ENCODE measurements at places on chromosomes 5 and 9.

- DNase-seq = peak; percentile 42
Measured at GRCh38 chr5:154202379-154203260, 12.1 kb downstream of the GALNT10 start.

DNA sequence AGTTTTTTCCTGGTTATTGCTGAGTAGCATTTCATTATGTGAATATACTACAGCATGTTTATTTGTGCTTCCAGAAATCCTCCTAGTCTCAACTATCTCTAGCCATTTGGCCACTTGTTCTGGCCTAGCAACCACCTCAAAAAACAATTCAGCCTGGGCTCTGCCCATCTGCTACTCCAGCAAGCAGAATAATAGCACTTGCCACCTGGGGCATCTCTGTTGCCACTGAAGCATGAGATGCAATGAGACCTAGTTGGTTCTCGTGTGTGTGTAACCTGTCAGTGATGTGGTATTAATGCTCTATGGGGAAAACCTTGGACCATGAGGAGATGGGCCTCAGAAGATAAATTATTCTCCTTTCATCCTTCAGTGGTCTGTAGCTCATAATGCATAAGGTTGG is 129.5 kb downstream of the RNF180 start:
- no peak for DNase-seq

GRCh38 chr5:1743769-1744085 is 55.9 kb downstream of the MRPL36 start:
- no peak for DNase-seq

- DNase-seq = no peak
Measured at GRCh38 chr5:149466457-149466972, 84.7 kb downstream of the CSNK1A1 start.

DNA sequence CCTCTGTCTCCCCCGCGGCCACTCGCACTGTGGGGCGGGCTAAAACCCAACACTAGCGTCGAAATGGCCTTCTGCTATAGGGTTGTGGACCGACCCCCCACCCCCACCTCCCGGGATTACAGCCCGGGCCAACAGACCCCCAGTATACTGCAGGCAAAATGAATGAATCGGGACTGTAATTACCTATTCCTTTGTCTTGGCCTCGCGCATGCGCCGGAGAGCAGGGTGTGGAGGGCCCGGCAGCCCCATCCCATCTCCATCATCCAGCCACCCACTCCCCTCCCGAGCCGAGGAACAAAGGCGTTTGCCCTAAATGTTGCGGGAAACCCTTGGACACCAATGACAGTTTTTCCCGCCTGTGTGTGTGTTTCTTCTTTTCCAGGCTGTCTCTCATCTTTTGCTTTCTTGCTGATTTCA is 1.6 kb downstream of the BASP1 start:
- DNase-seq = no peak

DNA sequence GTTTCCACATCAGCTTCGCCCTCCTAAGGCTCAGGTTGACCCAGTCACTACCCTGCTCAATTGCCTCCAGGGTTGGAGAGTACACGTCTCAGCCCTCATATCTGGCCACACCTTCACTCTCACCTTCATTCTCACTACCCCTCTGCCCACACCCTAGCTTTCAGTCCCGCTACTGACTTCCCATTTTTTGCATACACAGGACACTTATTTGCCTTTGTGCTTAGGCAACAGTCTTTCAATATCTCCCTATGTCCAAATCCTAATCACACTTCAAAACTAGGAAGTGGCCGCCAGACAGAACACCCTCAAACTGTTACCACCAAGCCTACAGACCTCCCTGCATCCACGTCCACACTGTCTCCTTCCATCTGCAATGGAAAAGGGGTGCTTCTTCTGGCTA is 10.9 kb downstream of the MCTP1 start:
- no peak for DNase-seq

DNA sequence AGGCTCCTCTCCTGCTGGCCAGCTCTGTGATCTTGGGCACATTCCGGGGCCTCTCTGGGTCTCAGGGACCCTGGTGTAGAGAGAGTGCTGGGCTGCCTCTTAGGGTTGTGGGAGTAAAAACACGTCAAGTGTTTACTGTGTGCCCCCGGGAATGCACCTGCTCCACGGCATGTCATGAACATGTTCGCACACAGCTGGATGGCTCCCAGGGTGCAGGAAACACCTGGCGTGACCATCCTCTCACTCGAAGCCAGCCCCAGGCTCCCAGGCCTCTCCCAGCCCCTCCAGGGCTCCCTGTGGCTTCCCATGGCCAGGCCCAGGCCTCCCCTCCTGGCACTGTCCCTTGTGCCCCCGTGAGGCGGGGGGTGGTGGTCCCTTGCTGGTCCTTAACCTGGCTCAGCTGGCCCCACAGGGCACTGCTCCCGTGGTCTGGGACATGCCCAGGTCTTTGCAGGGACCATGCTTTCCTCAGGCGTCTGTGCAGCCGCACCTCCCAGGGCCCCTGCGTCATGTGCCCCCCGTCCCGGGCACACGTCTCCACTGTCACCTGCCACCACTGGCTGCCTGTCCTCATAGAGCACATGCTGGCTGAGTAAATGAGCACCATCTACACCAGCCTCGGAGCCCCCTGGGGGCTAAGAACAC is 44.9 kb downstream of the SLC6A3 start:
- DNase-seq = no peak

DNA sequence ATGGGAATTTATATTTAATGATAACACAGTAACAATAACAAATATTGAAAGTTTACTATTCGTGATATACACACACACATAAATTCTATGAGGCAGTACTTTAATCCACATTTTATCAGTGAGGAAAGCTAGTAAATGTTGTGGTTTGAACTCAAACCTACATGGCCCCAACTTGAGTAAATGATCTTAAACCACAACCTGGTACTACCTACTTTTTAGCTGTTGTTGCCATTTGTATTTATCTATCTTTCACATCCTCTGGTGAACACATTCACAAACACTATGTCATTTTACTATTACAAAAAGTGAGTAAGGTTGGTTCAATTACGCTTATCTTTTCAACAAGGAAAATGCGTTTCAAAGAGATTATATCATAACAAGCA is 186.1 kb downstream of the SMC2 start:
- DNase-seq = no peak

DNA sequence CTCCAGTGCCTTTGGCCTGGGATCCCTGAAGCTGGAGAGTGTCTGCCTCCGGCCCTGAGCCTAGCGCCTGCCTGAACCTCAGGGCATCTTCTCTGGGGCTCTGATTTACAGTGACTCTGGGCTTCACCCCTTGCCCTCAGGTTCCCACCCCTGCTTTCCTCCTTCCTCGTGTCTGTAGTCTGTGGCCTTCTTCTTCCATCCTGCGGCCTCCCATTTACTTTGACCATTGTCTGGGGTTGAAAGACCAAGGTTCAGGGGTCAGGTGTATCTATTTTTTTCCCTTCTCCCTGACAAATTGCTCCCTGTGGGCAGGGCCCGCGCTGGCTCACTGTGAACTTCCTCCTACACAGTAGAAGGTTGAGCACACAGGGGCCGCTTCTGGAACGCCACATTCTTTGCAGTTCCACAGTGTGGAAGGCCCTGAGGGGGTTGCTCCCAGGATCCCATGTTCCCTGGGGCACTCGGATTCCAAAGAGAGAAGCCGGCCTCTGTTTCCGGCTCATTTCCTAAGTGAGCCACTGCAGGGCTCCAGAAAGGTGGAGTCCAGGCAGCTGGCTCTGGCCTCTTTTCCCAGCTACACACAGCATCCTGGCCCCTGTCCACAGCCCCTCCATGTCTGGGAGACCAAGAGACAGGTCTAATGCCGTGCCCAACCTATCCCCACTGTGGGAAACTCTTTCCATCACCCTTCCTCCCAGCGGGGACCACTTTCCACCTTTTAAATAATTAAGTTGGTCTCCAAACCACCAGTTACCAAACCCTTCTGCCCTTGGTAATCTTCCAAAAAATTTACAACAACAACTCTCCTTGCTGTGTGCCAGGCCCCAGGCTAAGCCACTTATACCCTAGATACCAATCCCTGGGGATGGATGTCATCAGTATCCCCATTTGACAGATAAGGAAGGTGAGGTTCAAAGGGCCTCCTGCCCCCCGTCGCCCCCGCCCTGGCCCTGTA is 140.3 kb upstream of the IER5L start:
- DNase-seq = no peak

DNA sequence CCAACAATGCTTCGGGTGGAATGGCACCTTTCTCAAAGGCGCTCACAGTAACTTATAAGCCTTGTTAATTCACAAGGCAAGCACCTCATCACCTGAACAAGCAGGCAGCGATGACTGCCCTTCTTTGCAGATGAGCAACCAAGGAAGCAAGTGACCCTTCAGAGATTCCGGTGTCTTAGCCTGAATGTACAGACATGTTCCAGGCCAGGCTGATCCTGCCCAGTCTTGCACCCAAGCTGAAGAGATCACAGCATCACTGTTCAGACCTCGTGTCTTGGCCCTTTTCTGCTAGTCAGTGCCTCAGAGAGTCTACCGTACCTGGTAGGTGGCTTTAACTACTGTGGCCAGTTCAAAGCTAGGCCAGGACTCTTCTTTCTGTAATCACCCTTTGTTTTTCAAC is 94.7 kb upstream of the ERCC6L2 start:
- no peak for DNase-seq

DNA sequence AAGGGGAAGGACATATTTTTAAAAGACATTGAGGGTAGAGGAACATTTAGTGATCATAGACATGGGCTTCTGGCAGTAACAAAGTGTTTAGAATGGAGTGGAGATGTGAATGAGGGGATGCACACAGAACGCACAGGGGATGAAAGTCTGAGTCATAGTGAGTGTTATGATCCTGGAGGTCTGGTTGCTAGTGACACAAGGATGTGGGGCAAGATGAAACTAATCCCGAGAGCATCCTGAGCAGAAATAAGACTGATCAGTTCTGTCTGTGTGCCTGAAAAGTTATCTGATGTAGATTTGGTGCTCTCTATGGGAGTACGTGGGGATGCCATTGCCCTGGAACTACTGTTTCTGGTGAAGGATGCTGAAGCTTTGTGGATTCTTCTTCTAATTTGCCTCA is 141.1 kb downstream of the CHSY3 start:
- DNase-seq = no peak

DNA sequence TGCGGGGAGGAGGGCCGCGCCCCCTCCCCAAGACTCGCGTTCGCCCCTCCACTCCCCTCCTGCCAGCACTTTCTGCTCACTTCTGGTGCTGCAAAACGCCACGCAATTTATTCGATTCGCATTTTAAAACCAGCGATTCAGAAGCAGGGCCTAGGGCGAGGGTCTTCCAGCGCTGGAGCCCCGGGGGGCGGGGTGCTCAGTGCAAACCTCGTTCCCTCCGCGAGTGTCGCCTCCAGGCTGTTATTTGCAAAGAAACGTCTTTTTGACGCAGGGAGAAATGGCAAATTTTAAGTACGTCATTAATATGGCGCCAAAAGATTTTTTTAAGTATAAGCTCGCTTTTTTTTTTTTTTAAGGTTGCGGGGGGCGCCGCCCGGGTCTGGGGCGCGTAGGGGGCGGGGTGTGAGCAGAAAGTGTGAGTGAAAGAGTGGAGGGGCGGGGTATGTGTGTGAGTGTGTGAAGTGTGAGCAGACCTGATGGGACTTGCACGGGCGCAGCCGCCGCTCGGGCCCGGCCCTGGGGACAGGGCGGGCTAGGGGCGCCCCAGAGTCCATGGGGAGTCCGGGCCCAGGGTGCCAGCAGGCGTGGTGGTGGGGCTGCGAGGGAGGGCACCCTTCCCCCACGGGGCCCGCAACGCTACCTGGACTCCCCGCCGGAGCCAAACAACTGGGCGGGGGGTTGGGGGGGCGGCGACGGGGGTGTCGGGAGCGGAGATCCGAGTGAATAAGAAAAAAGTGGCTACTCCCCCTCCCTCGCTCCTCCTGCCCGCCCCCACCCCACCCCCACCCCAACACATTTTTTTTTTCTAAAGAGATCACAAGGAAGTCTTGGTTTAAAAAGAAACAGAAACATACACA is at the start of gene JADE2:
Gene JADE2 (plus strand): TSS at position 845 of the 857 bp plus-strand sequence. CDS start 10,188 bp downstream, outside the sequence.
- DNase-seq = peak; percentile 88

Measured in CD4-positive, alpha-beta T cell treated with Interleukin-6 at 100 ng/mL for 8 hours (primary cell).